Activated CD4-positive, alpha-beta memory T cell treated with anti-CD3 and anti-CD28 coated beads, Interleukin-2, amount 10 ng/mL, durations not matched to agents 7 days and 5 days (primary cell): ENCODE measurements at places on chromosomes 6 and 20.

GRCh38 chr6:40395066-40395697 is 192.0 kb downstream of the LRFN2 start:
- no peak for DNase-seq
- H3K4me3 ChIP-seq: no peak overlapping the region
- peaks cover 3% of the 10 kb centered on the region for H3K4me1 ChIP-seq
- no peaks in the 10 kb centered on the region for H3K36me3 ChIP-seq

DNA sequence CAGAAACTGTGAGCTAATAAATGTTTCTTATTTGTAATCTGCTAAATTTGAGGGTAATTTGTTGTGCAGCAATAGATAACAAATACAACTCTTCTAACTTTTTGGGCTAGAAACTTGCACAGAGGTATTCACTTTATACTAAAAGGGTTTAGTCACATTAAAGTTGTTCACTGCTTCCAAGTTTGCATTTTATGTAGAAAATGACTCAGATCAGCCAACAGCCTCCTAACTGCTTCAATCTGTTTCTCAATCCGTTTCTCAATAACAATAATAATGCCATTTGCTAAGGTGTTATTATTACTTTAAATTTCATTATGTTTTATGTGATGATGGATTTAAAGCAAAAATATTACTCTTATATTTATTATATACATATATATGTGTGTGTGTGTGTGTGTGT is 213.9 kb downstream of the CENPW start:
- no peaks in the 10 kb centered on the region for H3K4me1 ChIP-seq
- DNase-seq: no peak
- H3K27me3 ChIP-seq: no peaks in the 10 kb centered on the region
- no peak overlapping the region for H3K27ac ChIP-seq
- no peak overlapping the region for H3K4me3 ChIP-seq

- H3K4me3 ChIP-seq: no peak overlapping the region
- H3K27ac ChIP-seq: no peak overlapping the region
- no peaks in the 10 kb centered on the region for H3K36me3 ChIP-seq
- DNase-seq: no peak
- H3K4me1 ChIP-seq: no peaks in the 10 kb centered on the region
- H3K27me3 ChIP-seq: no peaks in the 10 kb centered on the region
Observed at GRCh38 chr6:142700671-142701312, 244.2 kb downstream of the HIVEP2 start.

DNA sequence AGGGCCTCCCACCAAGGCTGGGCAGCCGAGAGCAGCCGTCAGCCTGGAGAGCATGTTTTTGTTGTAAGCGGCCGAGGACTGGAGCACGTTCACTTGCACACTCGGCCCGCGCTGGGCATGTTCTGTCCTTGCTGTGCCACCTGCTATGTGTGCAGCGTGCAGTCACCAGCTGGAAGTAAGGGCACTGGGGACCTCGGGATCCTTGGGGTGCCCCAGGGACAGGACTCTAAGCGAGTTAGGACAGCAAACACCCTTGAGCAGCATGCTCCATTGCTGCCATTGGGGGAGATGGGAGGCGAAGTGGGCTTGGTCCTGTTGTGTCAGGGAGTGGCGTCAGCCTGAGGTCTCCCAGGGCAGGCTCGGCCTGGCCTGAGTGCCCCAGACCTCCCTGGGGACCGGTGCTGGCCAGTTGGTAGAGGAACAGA is 18.6 kb downstream of the DYNLT1 start:
- H3K4me1 ChIP-seq: peaks cover 32% of the 10 kb centered on the region
- H3K27ac ChIP-seq: no peak overlapping the region
- H3K4me3 ChIP-seq: no peak overlapping the region
- H3K27me3 ChIP-seq: no peaks in the 10 kb centered on the region

DNA sequence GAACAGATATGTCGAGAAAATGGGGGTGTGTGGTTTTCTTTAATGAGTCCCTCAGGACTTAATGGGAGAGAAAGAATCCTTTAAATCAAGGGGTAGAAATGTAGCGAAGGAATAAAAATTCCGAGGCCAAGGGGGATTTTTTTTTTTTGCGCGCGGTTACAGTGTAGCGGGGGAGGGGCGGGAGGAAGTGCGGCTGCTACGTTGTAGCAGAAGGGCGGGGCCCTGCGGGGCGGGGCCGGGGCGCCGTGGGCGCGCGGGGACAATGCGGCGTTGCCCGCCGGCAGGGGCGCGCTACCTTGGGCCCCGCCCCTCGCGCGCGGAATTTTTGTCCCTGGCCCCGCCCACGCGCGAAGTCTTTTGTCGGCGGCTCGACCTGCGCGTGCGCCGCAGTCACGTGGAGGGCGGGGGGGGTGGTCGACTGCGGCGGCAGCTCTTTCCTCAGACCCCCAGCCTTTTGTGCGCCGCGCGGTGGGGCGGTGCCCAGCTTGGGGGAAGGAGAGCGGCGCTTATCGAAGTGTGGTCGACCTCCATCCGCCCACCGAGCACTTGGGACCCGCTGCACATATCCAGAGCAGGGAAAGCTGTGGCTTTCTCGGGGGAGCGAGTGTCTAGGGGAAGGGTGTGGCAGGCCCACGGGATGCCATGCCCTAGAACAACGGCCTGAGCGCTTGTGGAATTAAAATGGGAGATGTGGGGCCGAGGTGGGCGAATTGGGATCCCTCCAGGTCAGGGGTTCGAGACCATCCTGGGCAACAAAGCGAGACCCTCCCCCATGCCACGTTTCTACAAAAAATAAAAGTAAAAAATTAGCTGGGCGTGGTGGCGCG is 1.3 kb downstream of the TUBB start:
- peaks cover 60% of the 10 kb centered on the region for H3K4me1 ChIP-seq
- H3K4me3 ChIP-seq: peak overlapping the region; percentile 84
- H3K36me3 ChIP-seq: peaks cover 69% of the 10 kb centered on the region
- H3K27ac ChIP-seq: peak overlapping the region; percentile 99
- no peaks in the 10 kb centered on the region for H3K27me3 ChIP-seq

GRCh38 chr6:11975353-11975977 is 36.6 kb upstream of the HIVEP1 start:
- no peak overlapping the region for H3K27ac ChIP-seq
- no peaks in the 10 kb centered on the region for H3K36me3 ChIP-seq
- H3K4me3 ChIP-seq: no peak overlapping the region
- no peaks in the 10 kb centered on the region for H3K27me3 ChIP-seq
- H3K4me1 ChIP-seq: peaks cover 12% of the 10 kb centered on the region

- H3K27ac ChIP-seq: no peak overlapping the region
- no peak overlapping the region for H3K4me3 ChIP-seq
- H3K36me3 ChIP-seq: peaks cover 32% of the 10 kb centered on the region
- peaks cover 29% of the 10 kb centered on the region for H3K4me1 ChIP-seq
- H3K27me3 ChIP-seq: no peaks in the 10 kb centered on the region
- no peak for DNase-seq
Observed at GRCh38 chr6:12164508-12164770, 125.7 kb upstream of the EDN1 start.

DNA sequence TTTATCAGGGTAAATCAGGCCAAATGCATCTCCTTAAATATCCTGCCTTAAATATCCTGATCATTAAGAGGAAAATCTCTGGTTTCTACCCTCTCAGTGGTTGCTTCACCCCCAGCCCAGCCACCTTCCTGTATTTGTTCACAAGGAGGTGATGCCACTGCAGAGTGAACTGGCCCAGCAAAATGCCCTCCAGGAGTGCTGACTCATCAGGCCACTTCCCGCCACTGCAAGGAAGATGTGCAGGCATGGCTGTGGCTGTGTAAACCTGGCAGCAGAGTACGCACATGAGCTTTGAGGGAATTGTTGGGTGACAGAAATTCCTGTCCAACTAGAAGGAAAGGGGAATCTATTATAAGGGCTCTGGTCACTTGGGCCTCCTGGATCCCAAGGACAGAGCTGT is 13.8 kb downstream of the NQO2 start:
- DNase-seq: peak; percentile 40
- peaks cover 92% of the 10 kb centered on the region for H3K36me3 ChIP-seq
- H3K4me3 ChIP-seq: no peak overlapping the region

GRCh38 chr6:47034421-47034820 is 7.7 kb downstream of the ADGRF1 start:
- peaks cover 6% of the 10 kb centered on the region for H3K27me3 ChIP-seq
- H3K4me1 ChIP-seq: no peaks in the 10 kb centered on the region
- H3K27ac ChIP-seq: no peak overlapping the region
- no peak for DNase-seq

- H3K27me3 ChIP-seq: no peaks in the 10 kb centered on the region
- DNase-seq: no peak
- H3K4me3 ChIP-seq: no peak overlapping the region
- no peaks in the 10 kb centered on the region for H3K4me1 ChIP-seq
- H3K27ac ChIP-seq: no peak overlapping the region
Observed at GRCh38 chr6:140915103-140915502, 1217.6 kb upstream of the GJE1 start.

DNA sequence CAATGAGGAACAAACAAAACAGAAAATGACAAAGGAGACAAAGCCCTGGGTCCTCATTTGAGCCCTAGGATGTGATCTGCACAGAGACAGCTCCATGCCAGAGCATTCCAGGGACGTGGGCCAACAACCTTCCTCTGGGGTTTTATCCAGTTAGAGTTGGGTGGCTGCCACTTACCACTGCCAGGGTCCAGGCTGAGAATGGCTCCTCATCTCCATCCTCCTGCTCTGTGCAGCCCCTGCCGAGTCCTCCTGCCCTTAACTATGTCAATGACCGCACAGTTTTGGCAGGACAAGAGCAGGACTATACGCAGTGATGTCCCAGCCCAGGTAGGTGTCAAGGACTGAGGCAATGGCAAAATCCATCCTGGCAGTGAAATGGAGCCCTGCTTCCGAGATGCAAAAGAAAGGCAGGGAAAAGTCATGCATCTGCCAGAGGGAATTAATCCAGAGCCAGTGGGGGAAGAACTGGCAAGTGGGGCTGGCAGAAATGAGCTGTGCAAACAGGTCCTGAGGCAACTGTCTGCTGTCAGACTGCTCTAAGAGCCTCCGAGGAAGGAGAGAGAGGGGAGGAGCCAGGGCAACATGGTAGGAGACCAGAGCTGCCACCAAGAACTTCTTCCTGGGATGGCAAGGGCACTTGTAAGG is 449.4 kb downstream of the PTPRT start:
- H3K4me1 ChIP-seq: no peaks in the 10 kb centered on the region
- no peak overlapping the region for H3K27ac ChIP-seq
- DNase-seq: no peak
- no peak overlapping the region for H3K4me3 ChIP-seq

DNA sequence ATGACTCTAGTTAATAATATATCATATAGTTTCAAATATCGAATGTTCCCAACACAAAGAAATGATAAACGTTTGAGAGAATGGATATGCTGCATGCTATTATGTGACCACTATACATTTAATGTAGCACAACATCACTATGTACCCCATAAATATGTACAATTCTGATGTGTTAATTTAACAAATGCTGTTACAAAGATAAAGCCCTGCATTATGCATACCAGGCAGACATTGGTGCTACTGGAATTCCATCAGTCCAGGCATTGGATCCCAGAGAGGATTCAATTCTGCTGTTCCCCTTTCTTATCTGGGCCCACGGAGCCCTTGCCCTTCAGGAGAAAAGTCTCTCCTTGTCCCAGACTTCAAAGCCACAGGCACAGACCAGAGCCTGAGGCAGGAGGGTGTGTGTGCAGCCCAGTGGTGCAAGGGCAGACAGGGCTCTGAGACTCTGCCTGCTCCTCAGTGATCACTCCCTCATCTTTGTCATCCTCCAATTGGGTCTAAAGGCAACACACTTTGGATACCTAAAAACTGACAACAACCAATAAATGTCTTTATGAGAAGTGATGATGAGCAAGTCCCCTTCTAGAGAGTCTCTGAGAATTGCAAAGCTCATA is 45.2 kb downstream of the PSMG4 start:
- H3K27ac ChIP-seq: no peak overlapping the region
- H3K27me3 ChIP-seq: peaks cover 9% of the 10 kb centered on the region
- no peak for DNase-seq
- no peaks in the 10 kb centered on the region for H3K36me3 ChIP-seq

DNA sequence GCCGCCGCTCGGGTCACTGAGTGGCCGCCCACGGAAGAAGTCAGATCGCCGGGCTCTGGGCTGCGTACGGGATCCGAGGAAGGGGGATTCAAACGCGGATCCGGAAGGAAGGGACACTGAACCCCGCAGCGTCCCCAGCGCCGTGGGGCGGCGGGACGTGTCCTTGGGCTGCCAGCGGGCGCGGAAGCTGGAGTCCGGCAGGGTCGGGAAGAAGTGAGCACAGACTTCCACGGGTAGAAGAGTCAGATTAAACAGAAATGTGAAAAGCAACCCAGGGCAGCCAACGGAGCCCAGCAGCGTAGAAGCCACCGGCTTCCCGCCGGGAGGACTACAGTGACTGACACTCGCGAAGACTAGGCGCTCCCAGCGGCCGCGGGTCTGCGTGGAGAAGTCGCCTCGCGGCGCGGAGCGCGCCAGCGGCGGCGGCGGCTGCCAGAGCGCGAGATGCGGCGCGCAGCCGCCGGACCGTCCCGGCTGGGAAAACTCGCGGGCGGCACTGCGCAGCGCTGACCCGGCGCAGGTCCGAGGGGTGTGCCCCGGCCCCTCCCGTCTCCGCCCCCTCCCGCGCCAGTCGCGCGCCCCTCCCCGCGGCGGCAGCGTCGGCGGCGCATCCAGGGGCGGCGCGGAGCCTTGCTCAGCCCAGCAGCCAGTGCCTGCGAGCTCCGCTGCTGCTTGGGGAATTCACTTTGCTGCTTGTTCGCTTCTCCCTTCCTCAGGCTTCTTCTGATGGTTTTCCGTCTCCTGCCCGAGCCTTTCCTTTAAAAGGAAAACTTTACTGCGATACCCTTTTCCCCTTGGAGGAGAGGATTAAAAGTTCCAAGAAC is at the start of gene SAMD5:
TSS of gene SAMD5 (plus strand) at position 649 of the 824 bp plus-strand sequence. CDS start 239 bp downstream, outside the sequence.
- DNase-seq: no peak
- H3K4me1 ChIP-seq: peaks cover 19% of the 10 kb centered on the region
- peaks cover 50% of the 10 kb centered on the region for H3K27me3 ChIP-seq
- no peaks in the 10 kb centered on the region for H3K36me3 ChIP-seq
